Hematopoietic multipotent progenitor cell treated with erythropoietin and hydrocortisone succinate and interleukin-3 and kit ligand, for 4 days (in vitro differentiated cells): ENCODE measurements at places on chromosomes 7 and 10.

- DNase-seq: peak; percentile 54
These were observed 28.2 kb upstream of the BMS1 start for GRCh38 chr10:42754155-42755027.

GRCh38 chr10:127550861-127551260, 1.8 kb downstream of the NPS start:
- DNase-seq: no peak

DNA sequence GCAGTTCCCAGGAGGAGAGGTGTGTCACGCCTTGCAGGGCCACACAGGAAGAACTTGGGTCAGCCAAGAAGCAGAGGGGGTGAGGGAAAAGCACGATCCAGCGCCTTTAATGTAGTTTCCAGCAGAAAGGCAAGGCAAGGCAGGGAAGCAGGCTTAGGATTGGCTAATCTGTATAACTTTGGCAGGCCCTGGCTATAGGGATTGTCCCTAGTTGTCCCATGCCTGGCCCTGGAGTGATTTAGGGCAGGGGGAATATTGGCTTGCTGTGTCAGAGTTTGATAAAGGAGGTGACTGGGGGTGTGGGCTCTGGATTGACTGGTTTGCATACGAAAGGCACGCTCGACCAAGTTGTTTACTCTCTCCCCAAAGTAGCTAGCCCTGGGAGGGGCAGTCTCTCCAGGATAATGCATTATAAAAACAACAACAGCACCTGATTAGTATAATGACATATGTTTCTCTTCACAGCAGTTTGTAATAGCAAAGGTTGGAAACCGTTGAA, 44.5 kb downstream of the RBM28 start:
- DNase-seq: no peak

DNA sequence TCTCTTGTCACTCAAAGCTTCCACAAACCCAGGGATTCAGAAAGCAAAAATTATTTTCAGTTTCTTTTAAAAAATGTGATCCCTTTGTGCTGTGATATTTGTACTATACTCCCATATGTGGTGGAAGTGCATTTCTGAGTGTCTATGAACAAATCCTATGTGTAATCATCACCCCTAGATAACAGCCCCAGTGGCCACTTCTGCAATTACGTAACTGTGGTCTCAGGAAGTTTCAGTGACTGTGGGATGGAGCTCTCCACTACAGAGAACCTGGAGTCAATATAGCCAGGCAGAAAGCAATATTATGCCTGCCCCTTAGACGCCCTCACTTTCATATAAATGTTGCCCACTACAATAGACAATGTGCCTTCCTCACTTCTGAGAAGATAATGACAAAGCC, 1101.7 kb upstream of the GHITM start:
- DNase-seq: peak; percentile 4

DNA sequence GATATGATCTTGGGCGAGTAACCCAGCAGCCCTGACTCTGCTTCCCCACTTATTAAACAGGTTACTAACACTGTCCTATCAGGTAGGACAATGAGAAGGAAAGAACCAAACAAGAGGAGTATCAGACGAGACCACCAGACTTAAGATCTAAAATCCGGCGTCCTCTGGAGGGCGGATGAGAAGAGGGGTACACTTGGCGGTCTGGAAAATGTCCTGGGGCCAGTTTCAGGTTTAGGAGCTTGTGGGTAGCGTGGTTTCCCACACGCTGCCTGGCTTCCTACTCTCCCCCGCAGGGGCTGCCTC, 635 bp downstream of the ZNF32 start:
- DNase-seq: peak; percentile 44

DNA sequence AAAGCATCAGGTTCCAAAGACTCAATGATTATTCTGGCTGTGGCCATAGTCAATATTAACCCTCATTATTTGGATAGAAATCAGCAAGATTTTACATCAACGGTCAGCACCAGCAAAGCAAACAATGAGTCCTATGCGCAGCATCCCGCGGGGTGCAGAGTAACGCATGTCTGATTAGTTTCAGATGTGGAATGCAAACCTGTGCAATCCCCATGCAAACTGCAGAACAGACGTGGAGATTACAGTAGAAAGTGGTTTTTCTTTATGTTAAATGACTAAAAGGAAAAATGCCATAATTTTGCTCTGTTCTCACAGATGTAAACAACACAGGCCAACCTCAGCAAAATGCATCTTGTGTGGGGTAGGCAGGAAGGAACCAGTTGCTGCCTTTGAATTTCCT, 258.1 kb upstream of the GRB10 start:
- no peak for DNase-seq

- DNase-seq: no peak
These were observed 68.2 kb downstream of the GALNT11 start for GRCh38 chr7:152093717-152094116.

DNA sequence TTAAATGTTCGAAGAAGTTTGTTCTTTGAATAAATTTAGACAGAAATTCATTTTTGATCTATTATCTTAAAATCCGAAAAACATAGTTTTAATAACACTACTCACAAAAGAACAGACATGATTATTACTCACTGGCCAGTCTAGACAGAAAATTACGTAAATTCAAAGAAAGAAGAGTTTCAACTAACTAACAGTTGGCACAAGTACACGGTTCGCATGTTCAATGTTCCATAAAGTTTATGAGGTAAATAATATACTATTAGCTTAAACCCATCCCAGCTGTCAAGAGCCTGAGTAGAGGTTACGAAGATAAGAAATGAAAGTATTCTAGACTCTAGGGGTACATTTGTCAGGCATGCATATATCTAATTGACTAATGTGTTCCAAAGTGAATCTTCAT, 151.8 kb upstream of the ASAH2 start:
- no peak for DNase-seq

DNA sequence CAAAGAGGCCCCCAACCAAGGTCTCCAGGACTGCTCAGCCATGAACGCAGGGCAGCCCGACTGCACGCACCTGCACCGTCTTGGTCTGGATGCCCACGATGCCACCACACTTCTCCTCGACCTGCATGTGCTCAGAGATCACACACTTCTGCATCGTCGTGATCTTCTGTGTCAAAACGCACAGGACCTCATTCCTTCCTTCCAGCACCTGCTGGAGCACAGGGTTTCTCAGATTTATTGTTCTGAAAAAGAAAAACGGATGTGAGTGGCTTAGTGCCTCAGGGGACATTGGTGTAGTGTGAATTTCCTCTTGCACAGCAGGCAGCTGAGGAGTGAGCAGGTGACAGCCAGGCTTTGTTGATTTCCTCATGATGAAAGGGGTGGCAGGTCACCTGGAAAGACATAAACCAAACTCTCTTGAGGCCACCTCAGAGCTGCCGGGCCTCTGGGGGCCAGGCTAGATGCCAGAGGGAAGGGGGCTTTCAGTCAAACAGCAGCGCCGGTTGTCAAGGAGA, 38.2 kb downstream of the GSDME start:
- DNase-seq: no peak

DNA sequence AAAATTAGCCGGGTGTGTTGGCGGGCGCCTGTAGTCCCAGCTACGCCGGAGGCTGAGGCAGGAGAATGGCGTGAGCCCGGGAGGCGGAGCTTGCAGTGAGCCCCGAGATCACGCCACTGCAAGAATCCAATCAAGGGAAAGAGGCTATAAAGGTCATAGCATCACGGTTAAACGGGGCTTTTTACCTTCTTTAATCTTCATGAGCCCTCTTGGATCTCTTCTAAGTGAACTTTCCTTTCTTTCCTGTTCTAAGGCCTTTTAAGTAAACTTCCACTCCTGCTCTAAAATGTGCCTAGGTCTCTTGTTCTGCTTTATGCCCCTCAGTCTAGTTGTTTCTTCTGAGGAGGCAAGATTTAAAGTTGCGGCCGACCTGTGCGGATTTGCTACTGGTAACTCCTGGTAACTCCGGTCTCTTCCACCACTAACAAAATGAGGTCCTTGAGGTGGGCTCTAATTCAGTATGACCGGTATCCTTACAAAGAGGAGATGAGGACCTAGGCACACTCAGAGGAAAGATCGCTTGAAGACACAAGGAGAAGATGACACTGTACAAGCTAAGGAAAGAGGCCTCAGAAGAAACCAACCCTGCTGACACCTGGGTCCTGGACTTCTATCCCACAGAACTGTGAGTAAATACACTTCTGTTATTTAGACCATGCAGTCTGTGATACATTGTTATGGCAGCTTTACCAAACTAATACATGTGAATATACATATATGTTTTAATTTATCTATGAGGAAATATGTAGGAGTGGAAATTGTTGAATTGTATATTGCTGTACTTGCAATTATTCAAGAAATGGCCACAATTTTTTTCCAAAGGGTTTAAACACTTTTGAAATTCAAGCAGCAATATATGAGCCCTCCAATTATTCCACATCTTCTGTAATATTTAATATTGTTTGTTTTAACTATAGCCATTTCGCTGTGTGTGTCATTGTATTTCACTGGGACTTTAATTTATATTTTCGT, 331.5 kb upstream of the CNTNAP2 start:
- DNase-seq: no peak

DNA sequence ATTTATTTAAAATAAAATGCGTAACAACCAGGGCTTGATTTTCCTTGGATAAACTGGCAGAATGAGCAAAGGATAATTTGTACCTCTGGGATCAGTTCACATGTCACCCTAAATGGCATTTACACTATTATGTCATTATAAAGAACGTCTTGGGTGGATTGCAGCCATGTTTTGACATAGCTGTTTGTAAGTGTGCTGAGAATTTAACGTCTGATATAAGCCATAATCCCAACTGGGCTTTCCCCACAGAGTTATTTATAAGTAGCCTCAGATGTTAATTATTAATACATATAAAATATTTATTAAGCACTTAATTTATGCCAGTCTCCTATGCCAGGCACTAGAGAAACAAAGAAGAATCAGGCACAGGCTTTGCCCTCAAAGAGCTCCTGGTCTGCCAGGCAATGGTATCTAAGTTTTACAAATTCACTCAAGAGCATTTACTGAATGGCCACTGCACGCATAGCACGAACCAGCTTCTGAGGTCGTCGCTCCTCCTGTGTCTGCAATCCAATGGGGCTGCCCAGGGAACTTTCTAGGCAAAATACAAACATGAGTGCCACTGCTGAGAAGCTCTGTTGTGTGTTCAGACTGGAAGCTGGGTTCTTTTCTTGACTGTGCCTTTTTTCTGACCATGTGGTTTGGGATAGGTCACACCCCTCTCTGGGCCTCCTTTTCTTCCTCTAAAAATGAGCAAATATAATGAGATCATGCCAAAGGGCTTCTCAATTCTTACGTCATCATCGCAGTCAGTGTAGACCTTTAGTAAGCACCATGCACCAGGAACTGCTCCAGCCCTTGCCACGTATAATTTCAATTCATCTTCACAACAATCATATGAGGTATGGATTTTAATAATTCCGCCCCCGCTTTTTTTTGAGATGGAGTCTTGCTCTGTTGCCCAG, 11.3 kb upstream of the CTBP2 start:
- DNase-seq: peak; percentile 31

DNA sequence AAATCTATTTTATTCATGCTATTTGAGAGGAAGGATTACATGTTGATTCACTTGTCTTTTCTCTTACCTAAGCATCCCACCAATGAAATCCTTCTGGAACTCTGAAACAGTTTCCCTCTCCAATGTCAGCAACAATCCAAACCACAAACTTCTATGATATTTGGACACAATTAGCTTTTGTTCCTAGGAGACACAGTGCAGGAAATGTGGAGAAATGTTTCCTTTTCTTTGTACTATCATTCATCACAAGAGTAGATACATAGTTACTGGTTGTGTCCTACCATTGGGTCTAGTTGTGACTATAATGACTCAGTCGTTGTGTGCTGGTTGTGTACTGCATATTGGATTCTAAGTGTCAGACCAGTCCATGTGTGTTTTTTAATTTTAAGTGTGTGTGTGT, 156.8 kb upstream of the MAGI2 start:
- DNase-seq: no peak
